ENCODE measurements at places on chromosomes 3 and 15. TPM values are rescaled to one million over a fixed set of nuclear protein-coding genes. Genes with fewer than 3 reads are reported as not detected.

Gene LAMB2
- 640 TPM for total RNA-seq

Gene DAZL
- total RNA-seq: not detected

Gene ITGA11
- total RNA-seq: 2.8 TPM

Gene DISP2
- under 0.01 TPM for total RNA-seq

Gene GPR62
- total RNA-seq: 0.12 TPM

Gene MGLL
- total RNA-seq: 25.1 TPM

Gene PSTPIP1
- 0.11 TPM for total RNA-seq

Gene ZIC1
- total RNA-seq: not detected

Gene C3orf80
- 4.9 TPM for total RNA-seq

Gene PLSCR2
- total RNA-seq: not detected

Gene WDR49
- under 0.01 TPM for total RNA-seq

Gene GHSR
- not detected for total RNA-seq
